Kidney tubule cell (primary cell): ENCODE measurements at places on chromosomes 1 and 21.

DNA sequence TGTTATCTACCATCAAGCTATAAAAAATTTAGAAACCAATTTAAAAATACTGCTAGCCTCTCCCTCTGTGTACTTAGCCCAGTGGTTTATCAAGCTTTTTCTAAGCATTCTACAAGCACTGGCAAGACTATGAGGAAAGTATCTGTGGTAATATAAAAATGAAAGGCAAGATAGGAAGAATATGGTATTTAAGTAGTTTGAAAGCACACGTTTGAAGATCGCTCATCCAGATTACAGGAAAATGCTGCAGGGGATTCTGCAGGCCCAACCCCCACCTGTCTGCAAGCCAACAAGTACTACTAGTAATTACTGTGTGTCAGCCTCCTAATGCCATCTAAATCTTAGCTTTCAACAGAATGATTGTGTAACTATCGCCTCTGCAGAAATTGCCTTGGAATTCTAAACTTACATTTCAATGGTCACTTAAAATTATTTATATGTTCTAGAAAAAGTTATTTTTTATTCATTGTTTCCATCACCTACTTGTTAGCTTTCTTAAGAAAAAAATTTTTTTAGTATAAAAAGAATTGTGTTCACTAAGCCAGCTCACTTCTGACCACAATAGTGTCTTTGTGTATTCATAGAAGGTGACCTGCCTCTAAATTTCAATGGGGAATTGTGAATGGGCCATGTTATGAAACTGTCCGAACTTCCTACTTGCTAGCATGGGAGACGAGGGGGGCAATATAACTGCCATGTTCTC lies 8.5 kb downstream of the ERRFI1 start:
- DNase-seq: no peak

- no peak for DNase-seq
Measured at GRCh38 chr1:200108659-200109058, 81.1 kb downstream of the NR5A2 start.

GRCh38 chr1:240808381-240808780 lies 196.4 kb upstream of the GREM2 start:
- DNase-seq: no peak

- no peak for DNase-seq
Measured at GRCh38 chr1:6570100-6570499, 9.7 kb upstream of the ZBTB48 start.

- no peak for DNase-seq
Measured at GRCh38 chr1:196577386-196577785, 30.9 kb downstream of the KCNT2 start.
